ENCODE measurements at places on chromosomes 2 and 18.

GRCh38 chr18:3478262-3478978, 28.4 kb downstream of the TGIF1 start:
- no peak for DNase-seq

DNA sequence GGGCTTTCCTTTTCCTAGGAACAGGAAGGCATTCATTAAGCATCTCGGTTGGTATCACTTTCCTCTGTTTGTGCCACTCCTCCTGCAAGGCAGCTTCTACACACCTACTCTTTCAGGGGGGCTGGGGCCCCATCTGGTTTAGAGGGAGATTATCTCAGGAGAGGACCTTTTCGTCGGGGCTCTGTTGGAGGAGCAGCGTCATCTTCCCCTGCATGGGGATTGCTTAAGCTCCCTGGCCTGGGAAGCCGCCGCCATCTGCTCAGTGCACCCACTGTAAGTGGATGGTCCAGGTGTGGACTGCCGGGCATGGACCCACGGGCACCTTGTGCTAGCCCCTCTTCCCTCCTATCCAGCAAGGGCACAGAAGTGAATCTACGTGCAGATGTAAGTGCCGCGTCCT, 355.3 kb upstream of the SMIM21 start:
- no peak for DNase-seq

GRCh38 chr2:9836517-9836916, 6.8 kb upstream of the TAF1B start:
- DNase-seq, result no peak

DNA sequence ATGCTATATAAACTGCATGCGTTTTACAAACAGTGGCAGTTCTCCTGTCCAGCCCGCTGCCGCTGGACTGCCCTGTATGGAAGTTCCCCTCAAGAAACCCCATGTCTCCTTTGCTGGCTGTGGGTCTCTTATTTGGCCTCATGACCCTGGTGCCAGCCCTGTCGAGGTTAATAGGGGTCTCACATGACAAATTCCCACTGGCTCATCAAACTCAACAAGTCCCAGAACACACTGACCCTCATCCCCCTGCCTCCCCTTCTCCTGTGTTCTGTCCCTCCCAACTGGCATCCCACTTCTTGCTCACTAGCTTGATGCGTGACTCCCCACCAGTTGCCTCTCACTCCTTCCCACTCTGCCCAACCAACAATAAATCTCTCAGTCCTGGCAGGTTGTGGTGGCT, 137.6 kb upstream of the HS6ST1 start:
- no peak for DNase-seq

DNA sequence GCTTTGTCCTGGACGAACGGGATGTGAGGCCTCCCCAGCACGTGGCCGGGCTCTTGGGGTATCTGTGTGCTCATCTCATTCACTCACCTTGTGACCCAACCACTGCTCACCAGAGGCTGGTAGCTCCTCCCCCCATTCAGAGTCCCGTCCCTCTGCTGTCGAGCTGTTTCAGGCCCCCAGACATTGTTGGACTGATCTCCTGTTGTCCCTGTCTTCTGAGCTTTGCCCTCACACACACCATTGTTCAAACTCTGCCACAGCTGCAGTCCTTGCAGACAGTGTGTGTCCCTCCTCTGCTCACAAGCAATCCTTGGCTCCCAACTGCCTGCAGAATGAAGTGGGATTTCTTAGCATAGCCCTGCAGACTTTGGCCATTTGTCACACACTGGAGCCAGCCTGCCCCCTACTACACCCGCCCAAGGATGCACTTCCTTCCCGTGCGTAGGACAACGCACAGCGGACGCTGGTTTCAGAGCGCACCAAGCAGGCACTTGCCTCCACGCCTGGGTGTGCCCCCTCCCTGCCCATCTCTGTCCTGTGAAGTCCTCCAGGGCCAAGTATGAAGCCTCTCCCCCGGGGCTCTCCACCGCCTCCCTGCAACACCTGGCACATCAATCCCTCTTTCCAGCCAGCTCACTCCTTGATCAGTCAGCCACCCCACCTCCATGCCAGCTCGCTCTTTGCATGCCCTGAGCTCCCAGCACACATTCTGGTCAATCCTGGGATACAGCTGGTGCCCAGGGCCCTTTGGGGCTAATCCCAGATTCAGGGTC, 16.5 kb upstream of the PRLH start:
- no peak for DNase-seq

All from activated CD4-positive, alpha-beta T cell treated with anti-CD3 and anti-CD28 coated beads, Interleukin-2, Interleukin-6, amounts not matched to agents 100 ng/mL and 50 ng/mL, durations not matched to agents 16 hours and 8 hours (primary cell).